ENCODE measurements at places on chromosomes 2 and 18.

GRCh38 chr2:213125646-213126347 lies 25.6 kb downstream of the IKZF2 start:
- no peaks in the 10 kb centered on the region for H3K27me3 ChIP-seq
- peaks cover 14% of the 10 kb centered on the region for H3K4me1 ChIP-seq
- no peak for DNase-seq
- no peaks in the 10 kb centered on the region for H3K36me3 ChIP-seq
- no peak overlapping the region for H3K27ac ChIP-seq

- no peak overlapping the region for H3K4me3 ChIP-seq
- peaks cover 22% of the 10 kb centered on the region for H3K36me3 ChIP-seq
- H3K27me3 ChIP-seq = no peaks in the 10 kb centered on the region
- DNase-seq = no peak
- no peak overlapping the region for H3K27ac ChIP-seq
Observed at GRCh38 chr2:194385376-194385775, 1271.7 kb upstream of the SLC39A10 start.

- no peaks in the 10 kb centered on the region for H3K36me3 ChIP-seq
- peak overlapping the region; percentile 36 for H3K27ac ChIP-seq
- H3K4me3 ChIP-seq = no peak overlapping the region
Observed at GRCh38 chr2:112679484-112679883, 33.7 kb downstream of the SLC20A1 start.

GRCh38 chr2:54209379-54209778 lies 46.6 kb downstream of the TSPYL6 start:
- H3K36me3 ChIP-seq = peaks cover 4% of the 10 kb centered on the region
- no peak overlapping the region for H3K27ac ChIP-seq
- H3K27me3 ChIP-seq = no peaks in the 10 kb centered on the region
- no peak for DNase-seq
- peaks cover 11% of the 10 kb centered on the region for H3K4me1 ChIP-seq
- H3K4me3 ChIP-seq = no peak overlapping the region

GRCh38 chr2:34143149-34143548 lies 544.0 kb upstream of the FAM98A start:
- no peak overlapping the region for H3K4me3 ChIP-seq
- no peak for DNase-seq
- H3K27ac ChIP-seq = no peak overlapping the region
- no peaks in the 10 kb centered on the region for H3K27me3 ChIP-seq
- peaks cover 32% of the 10 kb centered on the region for H3K36me3 ChIP-seq
- H3K4me1 ChIP-seq = no peaks in the 10 kb centered on the region

- H3K27me3 ChIP-seq = no peaks in the 10 kb centered on the region
- H3K4me3 ChIP-seq = no peak overlapping the region
- H3K36me3 ChIP-seq = peaks cover 16% of the 10 kb centered on the region
Observed at GRCh38 chr18:59022167-59022945, 117.3 kb upstream of the SEC11C start.

GRCh38 chr2:144678736-144679135 lies 158.8 kb upstream of the ZEB2 start:
- no peaks in the 10 kb centered on the region for H3K36me3 ChIP-seq
- DNase-seq = no peak
- H3K27me3 ChIP-seq = no peaks in the 10 kb centered on the region
- H3K4me3 ChIP-seq = no peak overlapping the region
- H3K4me1 ChIP-seq = peaks cover 9% of the 10 kb centered on the region

DNA sequence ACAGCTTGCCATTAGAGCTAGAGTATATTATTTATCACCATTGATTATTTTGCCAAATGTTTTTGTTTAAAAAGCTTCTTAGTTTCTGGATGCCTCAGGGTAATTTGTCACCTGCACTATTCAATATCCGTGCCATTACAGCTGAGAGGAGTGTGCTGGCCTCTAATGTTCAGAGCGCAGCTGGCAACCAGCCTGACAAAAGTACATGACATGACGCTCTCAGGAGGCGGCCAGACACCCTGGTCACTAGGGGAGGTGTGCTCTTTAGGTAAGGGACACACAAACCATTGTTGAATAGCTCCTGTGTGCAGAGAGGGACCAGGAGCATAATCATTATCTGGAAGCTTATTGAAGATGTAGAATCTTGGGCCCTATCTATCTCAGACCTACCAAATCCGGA lies 20.3 kb downstream of the LIMS1 start:
- H3K27ac ChIP-seq = 0 out of 2 replicates have a peak overlapping the region, but pooled peaks have one; percentile 8
- H3K36me3 ChIP-seq = no peaks in the 10 kb centered on the region
- no peak overlapping the region for H3K4me3 ChIP-seq

DNA sequence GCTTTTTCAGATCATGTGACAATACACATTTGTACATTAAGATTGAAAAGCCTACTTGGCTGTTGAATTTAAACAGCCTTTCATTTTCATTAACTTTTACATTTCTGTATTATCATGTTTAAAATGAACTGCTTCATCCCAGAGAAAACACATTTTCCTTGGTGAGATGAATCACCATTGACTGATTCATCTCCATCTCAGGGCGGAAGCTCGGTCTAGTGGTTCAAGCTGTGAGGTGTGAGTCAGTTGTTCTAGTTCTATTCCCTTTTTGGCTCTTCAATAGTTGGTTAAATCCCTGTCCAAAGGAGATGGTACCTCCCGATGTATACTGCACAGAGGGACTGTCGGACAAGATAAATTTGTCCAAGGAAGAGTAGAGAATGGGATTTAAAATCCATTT lies 189.7 kb downstream of the ADCYAP1 start:
- H3K4me3 ChIP-seq = no peak overlapping the region
- peaks cover 8% of the 10 kb centered on the region for H3K27me3 ChIP-seq
- H3K4me1 ChIP-seq = peaks cover 29% of the 10 kb centered on the region
- DNase-seq = no peak

DNA sequence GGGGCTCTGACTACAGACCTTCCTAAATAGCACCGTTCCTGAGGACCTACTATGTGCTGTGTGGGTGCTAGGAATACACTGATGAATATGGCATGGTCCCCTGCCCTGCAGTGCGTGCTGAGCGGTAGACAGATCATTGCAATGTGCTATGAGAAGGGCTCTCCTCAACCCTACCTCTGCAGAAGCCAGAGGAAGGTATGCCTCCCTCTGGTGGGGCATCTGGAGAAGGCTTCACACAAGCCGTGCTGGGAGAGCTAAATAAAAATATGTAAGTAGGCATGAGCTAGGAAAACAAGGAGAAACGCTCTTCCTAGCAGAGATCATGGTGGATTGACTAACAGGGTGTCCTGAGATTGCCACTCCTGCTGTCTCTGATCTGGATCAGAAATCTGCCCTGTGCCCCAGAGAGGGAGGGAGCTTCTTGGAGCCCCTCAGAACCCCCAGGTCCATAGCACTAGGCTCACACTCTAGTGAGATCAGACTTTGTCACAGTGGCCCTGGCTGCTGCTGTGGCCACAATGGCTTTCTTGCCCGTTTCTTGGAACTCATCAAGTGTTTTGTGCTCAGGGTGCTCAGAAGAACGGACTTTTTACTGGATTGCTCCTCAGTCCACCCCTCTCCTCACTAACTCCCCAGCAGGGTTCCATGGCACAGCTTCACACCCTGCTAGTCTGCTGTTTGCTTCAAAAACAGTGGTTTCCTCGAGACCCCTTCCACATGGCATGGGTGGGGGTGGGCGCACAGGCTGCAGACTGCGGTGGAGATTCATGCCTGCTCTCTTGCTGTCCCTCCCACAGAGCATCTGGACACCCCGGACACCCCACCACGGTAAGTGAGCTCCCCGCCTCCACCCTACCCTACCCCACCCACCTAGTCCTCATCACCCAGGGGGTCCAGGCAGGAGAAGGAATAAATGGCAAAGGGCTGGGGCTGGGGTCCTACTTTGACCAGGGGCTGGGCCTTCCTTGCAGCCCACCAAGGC lies 14.2 kb downstream of the SIGLEC15 start:
- DNase-seq = peak; percentile 56
- H3K27me3 ChIP-seq = peaks cover 44% of the 10 kb centered on the region
- no peaks in the 10 kb centered on the region for H3K36me3 ChIP-seq
- H3K4me3 ChIP-seq = no peak overlapping the region
- H3K27ac ChIP-seq = no peak overlapping the region
- peaks cover 22% of the 10 kb centered on the region for H3K4me1 ChIP-seq

DNA sequence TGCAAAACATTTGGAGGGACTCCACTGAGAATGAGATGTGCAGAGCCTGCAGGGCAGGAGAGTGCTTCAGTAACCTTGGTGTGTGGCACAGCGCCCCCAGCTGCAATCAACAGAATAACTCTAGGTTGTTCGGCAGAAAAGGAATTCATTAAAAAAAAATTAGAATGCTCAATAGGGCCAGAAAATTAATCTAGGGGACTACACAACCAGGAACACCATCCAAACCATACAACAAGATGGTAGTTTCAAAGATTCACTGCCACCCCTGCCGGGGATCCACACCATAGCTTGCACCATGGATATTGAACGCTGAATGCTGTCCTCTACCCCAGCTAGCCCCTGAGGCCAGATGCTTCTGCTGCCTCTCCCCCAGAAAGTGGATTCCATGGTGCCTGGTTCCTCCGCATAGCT lies 50.1 kb downstream of the THUMPD2 start:
- peaks cover 18% of the 10 kb centered on the region for H3K36me3 ChIP-seq
- peak; percentile 63 for DNase-seq
- H3K27me3 ChIP-seq = no peaks in the 10 kb centered on the region
- no peak overlapping the region for H3K27ac ChIP-seq
- H3K4me1 ChIP-seq = peaks cover 19% of the 10 kb centered on the region
- no peak overlapping the region for H3K4me3 ChIP-seq

DNA sequence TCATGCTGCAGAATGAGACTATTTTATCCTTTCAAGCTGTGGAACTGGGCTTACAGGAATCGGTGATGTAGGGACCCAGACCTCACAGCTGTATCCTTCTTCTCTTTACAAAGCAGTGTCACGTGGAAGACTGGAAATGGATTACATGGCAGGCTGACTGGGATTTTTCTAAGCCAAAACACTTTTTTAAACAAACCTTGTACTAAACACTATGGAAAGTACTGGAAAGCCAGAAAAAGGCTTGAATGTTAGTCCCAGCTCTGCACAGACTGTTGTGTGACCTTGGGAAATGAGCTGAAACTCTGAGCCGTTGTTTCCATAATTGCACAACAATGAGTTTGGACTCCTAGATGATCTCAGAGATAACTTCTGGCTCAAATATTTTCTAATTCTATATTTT lies 7.6 kb upstream of the ADAM23 start:
- no peak for DNase-seq
- no peaks in the 10 kb centered on the region for H3K36me3 ChIP-seq
- H3K4me1 ChIP-seq = peaks cover 15% of the 10 kb centered on the region
- no peak overlapping the region for H3K4me3 ChIP-seq
- H3K27ac ChIP-seq = no peak overlapping the region
- peaks cover 9% of the 10 kb centered on the region for H3K27me3 ChIP-seq

DNA sequence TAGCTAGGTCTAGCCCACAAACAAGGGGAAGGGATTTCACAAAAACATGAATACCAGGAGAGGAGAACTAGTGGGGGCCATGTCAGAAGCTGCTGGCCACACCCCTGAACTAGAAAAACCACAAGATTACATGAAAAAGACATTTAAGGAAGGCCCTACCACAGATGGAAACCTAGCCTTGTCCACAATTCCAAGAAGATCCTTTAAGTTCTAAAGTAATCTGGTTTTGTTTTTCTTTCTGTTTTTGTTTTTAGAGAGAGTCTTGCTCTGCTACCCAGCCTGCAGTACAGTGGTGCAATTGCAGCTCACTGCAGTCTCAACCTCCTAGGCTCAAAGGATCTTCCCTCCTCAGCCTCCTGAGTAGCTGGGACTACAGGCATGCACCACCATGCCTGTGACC lies 34.2 kb upstream of the CAB39 start:
- H3K27ac ChIP-seq = no peak overlapping the region
- no peak for DNase-seq
- H3K4me3 ChIP-seq = no peak overlapping the region
- H3K4me1 ChIP-seq = no peaks in the 10 kb centered on the region
- peaks cover 10% of the 10 kb centered on the region for H3K36me3 ChIP-seq
- peaks cover 7% of the 10 kb centered on the region for H3K27me3 ChIP-seq

DNA sequence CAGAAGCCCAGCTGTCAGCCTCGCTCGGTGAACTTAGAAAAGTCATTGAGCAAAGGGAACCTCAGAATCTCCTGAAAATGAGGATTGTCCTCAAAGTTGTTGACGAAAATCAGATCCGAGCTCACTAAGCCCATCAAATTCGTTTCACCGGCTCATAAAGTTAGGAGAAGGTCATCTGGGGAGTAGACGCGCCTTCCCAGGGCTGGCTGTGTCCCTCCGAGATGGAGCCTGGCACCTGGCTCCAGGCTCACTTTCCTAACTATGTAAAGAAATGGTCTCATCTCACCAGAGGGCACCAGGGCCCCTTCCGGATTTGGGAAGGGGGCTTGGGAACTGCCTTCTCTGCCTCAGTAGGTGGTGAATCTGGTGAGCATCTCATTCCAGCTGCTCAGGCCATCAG lies 145.5 kb downstream of the PXDN start:
- H3K36me3 ChIP-seq = no peaks in the 10 kb centered on the region
- H3K27ac ChIP-seq = peak overlapping the region; percentile 43

DNA sequence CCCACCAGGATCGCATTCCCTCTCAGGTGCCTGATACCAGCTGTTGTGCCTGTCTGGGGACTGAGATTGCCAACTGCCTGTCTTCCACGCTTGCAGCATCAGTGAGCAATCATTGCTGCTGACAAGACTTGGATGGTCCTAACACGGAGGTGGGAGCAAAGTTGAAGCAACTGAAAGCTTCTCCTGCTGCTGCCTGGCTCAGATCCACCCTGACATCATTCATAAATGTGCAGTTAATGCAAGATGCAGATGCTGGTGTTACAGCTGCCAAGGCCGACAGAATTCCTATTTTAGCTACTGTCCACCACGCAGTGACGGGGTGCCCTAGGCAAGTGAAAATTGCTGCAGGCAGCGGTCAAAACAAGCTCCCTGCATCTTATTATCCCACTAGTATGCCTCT lies 131.4 kb downstream of the VWC2L start:
- H3K36me3 ChIP-seq = no peaks in the 10 kb centered on the region
- H3K27me3 ChIP-seq = no peaks in the 10 kb centered on the region
- no peaks in the 10 kb centered on the region for H3K4me1 ChIP-seq
- DNase-seq = no peak

GRCh38 chr2:230627806-230628724 lies 84.6 kb upstream of the CAB39 start:
- no peaks in the 10 kb centered on the region for H3K27me3 ChIP-seq
- no peak for DNase-seq
- H3K36me3 ChIP-seq = no peaks in the 10 kb centered on the region
- no peak overlapping the region for H3K4me3 ChIP-seq
- 0 out of 2 replicates have a peak, but pooled peaks cover 5% of the 10 kb centered on the region for H3K4me1 ChIP-seq

DNA sequence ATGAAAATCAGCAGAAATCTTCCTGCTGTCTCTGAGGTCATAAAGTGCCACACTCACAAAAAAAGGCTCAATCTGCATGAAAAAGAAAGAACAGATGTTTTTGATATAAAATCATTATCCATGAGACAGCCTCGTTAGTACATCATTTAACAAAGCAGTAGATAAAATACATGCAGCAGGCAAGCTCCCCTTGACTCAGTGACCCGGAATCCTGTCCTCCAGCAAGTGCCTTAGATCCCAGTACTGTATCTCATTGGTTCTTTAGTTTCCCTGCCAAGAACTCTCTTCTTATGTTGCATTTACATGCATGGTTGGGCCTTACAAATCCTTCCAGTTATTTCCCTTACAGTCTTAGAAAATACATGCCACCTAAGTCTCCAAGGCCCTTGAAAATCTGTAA lies 148.9 kb upstream of the CCDC195 start:
- DNase-seq = no peak
- H3K27ac ChIP-seq = no peak overlapping the region
- no peaks in the 10 kb centered on the region for H3K27me3 ChIP-seq
- no peaks in the 10 kb centered on the region for H3K36me3 ChIP-seq
- no peak overlapping the region for H3K4me3 ChIP-seq
- no peaks in the 10 kb centered on the region for H3K4me1 ChIP-seq

Measured in WTC11 (cell line).